ENCODE measurements at places on chromosomes 13 and 19. TPM values are rescaled to one million over a fixed set of nuclear protein-coding genes. Genes with fewer than 3 reads are reported as not detected.

GRCh38 chr19:16896146-16897028 is 7.6 kb downstream of the F2RL3 start:
- DNase-seq: no peak

- no peak for DNase-seq
Measured at GRCh38 chr13:105579821-105580710, 955.4 kb downstream of the EFNB2 start.

- no peak for DNase-seq
Measured at GRCh38 chr19:39603825-39604224, 1.5 kb downstream of the LGALS13 start.

GRCh38 chr19:10454267-10454666 is 33.9 kb downstream of the PDE4A start:
- no peak for DNase-seq

DNA sequence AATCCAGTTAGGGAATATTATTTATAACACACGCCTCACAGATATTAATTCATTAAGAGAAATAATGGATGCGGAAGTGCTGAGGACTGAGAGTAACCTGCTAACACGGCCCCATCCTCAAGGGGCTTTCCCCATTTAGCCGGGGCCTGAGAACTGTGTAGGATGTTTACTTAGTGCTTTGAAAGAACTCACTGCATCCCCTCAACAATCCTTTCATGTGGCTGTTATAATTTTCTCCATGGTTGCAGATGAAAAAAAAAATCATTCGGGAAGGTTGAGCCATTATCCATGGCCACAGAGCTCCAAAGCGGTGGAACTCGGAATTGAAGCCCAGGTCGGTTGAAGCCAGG is 98.2 kb downstream of the ING1 start:
- DNase-seq: no peak

- DNase-seq: no peak
Measured at GRCh38 chr19:7877249-7877836, 3.2 kb upstream of the PRR36 start.

DNA sequence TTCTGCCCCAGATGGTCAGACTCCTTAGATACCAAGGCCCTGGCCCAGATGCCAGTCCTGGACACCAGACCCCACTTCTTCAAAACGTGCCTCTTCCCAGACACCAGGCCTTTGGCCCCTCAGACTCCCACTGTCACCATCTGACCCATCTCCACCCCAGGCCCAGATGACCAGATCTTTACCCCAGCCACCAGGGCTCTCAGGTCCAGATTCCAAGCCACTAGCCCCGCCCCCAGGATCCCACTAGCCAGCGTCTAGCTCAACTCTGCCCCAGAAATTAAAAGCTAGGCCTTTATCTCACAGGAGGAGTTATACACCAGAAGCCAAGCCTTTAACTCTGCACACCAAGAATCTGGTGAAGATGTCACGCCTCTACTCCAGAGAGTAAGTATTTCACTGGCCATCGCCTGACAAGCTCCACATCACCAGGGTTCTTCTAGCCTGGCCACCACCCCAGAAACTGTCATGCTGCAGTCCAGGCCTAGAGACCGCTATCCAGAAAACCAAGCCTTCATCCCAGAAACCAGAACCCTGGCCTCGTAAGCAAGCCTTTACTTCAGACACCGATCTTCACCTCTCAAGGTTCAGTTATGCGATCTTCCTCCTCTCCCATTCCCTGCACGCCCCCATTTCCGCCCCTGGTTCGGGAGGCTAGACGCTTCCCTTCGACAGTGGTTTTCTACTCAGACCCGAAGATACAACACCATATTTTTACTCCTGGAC is 595 bp downstream of the XAB2 start:
- DNase-seq: no peak

GRCh38 chr19:3882041-3882384 is 1.5 kb downstream of the ATCAY start:
- no peak for DNase-seq

DNA sequence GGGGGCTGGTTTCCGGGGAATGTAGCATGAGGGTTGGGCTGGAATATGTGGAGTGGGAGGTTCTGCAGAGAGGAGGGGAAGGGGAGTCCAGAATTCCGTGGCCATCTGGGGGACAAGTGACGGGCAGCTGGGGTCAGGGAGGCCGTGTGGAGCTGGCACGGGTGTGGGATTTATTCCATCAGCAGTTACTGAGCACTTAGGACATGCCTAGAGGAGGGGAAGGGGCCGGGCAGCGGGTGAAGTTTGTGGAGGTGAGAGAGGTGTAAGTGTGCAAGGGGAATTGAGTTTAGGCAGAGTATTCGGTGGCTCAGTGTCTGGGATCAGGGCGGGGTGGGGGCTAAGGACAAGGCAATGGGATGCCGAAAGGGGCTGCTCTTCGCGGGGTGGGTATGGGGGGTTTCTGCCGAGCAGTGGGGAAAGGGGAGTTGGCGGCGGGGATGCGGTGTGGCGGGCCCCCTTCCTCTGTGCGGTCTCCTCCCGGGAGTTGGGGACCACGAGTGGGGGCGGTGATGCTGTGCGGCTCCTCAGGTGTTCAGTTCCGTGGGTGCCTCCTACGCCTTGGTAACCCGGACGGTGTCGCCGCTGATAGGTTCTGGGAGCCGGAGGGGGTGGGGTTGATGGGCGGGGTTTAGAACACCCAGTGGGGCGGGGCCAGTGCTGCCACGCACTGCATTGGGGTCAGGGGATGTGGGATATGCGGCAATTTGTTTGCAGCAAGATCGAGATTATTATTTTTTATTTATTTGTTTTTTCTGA is 5.4 kb downstream of the CCDC61 start:
- peak; percentile 75 for DNase-seq

The OR7C1 gene
- not detected for total RNA-seq

The CEACAM6 gene
- total RNA-seq: not detected

Data from CD4-positive, alpha-beta memory T cell (primary cell).